ENCODE measurements at places on chromosomes 2 and 18.

GRCh38 chr2:45692566-45692965, 41.1 kb downstream of the PRKCE start:
- no peak for DNase-seq

- no peak for DNase-seq
Measured at GRCh38 chr2:60553495-60554073, at the start of gene BCL11A. TSS of gene BCL11A (minus strand) at chr2:60553654. CDS start at chr2:60553270, 384 bp downstream.

GRCh38 chr2:149383340-149383739, 53.0 kb downstream of the LYPD6 start:
- DNase-seq, result no peak

GRCh38 chr2:194661431-194661830, 995.6 kb upstream of the SLC39A10 start:
- no peak for DNase-seq

- DNase-seq, result no peak
Measured at GRCh38 chr2:16639431-16639830, 26.2 kb downstream of the CYRIA start.

- peak; percentile 94 for DNase-seq
Measured at GRCh38 chr2:64646007-64646880, 7.5 kb downstream of the SERTAD2 start.

DNA sequence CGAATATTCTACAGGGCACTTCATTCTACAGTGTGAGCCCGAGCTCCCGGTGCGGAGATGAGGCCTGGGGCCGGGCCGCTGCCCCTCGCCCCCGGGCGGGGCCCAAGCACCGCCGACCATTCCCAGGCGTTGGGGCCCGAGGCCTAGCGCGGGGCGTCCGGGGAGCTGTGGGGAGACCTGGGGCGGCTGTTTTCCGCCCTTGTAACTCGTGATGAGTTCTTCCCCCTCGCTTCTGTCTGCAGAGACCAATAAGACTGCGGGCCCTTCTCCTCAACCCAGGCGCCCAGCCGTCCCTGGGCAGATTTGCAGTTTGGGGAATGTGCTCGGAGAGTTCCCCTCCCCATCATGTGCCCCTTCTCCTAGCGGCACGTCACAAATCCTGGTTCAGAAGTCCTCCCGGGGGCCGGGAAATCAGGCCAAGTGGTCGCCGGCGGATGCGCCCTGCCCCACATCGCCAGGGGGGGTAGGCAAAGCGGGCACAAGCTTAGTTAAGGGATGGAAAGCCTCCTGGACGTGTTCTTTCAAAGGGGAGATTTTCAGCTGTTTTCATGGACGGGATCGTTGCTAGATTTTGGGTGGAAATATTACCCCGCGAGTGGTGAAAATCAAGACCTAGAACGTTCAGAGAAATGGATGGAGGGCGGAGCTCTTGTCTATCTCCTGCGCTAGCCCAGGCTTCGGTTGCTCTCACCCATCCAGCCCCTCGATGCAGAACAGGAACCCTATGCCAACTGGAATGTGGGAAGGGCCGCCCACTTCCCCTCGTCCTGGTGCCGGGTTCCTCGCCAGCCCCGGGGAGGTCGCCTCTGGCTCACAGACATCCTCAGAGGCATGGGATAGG, 18.8 kb upstream of the HAAO start:
- DNase-seq, result peak; percentile 64

DNA sequence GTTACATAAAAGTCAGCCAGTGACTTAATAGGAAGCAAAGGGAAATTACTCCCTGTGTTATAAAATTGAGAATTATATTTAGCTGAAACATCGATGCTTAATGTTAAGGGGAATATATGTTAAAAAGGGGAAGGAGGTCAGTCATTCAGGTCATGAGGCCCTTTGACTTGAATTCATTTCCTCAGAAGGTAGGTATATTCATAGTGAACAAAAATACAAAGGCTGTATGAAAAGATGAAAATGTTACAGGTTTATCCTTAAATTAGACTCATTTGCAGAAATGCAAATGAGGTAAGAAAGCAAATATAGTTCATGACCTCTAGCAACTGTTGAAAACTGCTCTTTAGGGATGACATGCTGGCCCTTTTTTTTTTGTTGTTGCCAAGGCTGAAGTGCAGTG, 20.8 kb downstream of the MSH6 start:
- no peak for DNase-seq

GRCh38 chr18:22675006-22675405, 257.3 kb upstream of the CTAGE1 start:
- no peak for DNase-seq

- no peak for DNase-seq
Measured at GRCh38 chr2:31726457-31726856, 145.7 kb upstream of the SRD5A2 start.

DNA sequence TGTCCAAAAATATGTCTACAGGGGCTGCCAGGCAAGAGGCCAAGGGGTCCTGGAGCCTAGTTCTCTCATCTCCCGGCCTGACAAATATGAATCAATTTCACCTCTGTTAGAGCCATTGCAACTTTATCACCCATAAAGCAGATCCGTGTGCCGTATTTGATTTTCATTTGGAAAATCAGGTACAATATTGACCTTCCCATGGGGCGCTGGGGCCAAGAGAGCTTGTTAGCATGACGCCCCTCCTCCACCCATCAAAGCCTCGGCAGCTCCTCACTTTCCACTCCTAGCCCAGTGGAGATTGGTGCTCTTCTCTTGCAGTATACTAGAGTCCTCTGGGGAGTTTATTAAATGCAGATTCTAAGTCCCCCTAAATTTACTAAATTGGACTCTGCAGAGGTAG, 96.8 kb downstream of the CAPN13 start:
- DNase-seq, result no peak

DNA sequence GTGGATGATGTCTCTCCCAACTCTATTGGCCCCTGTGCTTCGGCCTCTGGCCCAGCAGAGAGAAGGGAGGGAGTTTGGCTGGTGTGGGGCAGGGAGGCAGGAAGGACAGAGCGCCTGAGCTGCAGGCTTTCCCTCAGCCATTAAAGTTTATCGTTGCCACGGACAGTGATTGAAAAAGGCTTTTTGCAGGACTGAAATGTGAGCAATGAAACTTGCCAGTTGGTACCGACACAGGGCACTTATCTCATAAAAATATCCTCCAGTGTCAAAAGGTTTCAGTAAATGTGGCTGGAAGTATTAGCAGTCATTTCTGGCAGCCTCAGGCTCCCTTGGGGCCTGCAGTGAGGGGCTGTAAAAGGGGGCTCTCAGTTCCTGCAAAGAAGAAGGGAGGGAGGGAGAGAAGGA, 169.2 kb downstream of the GLI2 start:
- no peak for DNase-seq

DNA sequence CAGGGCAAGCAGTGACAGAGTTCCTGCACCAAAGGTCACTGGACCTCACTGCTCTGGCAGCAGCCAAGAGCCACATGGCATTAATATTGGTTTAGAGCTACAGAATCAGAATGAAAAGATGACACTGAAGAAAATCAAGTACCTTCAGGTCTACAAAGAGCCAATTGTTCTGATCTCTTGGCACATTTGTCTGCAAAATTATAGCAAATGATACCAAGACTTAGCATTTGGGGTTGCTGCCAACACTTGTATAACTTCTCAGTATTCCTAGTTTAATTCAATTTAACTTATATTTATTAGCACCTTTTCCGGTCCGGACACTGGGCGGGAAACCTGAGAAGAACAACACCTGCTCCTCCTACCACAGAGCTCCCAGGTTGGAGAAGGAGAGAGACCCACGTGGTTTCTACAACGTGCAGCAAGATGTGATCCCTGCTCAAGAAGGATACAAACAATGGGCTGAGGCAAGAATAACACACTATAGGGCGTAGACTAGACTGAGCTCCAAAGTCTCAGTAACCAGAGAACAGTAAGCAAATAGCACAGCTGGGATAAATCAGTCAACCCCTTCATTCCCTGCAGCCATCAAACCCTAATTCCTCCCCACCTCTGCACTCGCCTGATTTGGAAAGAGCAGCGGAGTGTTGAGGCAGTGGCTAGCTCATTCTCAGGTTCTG, 2.4 kb downstream of the LRRC30 start:
- DNase-seq, result no peak

GRCh38 chr18:5250603-5251002, 44.9 kb downstream of the ZBTB14 start:
- no peak for DNase-seq

DNA sequence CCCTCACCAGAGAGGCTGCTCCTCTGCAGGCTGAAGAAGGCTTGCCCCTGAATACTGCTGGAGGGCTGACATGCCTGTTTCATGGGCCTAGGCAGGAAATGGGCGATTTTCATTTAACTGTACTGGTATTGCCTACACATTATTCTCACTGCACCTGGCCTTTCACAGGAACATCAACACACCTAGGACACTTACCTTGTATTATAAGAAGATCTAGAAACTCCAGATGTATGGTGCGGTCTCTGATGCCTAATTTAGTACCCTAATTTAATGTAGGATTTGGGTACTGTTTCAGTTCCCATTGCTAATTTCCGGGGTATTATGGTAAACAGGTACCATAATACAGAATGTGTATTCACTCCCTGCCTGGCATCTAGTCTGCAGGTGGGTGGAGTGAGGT, 146.0 kb downstream of the MYO1B start:
- no peak for DNase-seq

GRCh38 chr18:39918847-39919246, 2036.2 kb upstream of the PIK3C3 start:
- no peak for DNase-seq

- DNase-seq, result no peak
Measured at GRCh38 chr2:151002959-151003600, 258.6 kb downstream of the RBM43 start.

GRCh38 chr2:84888401-84889276, 7.8 kb upstream of the TRABD2A start:
- peak; percentile 64 for DNase-seq

- DNase-seq, result no peak
Measured at GRCh38 chr18:22168360-22168921, 948 bp upstream of the GATA6 start.

DNA sequence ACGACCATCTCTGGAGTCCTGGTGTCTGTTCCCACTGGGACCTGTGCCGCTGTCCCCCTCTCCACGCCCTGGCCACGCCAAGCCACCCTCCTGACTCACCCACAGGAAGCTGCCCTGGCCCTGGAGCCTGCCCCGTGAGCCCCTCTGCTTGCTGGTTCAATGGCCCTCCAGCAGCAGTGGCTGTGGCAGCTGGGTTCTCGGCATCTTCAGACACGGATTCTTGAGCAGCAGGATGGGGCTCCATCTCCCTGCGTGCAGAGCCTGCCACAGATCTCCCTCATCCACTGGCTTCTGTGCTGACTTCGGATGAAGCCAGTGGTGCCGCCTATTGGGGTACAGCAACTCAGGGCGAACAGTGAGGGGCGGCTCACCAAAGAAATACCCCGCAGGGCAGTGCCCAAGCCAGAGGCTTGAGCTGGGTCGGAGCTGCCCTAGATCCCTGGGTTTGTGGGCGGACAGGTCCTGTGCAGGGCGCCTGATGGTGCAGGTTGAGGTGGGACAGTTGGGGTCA, 14.0 kb downstream of the CAPN10 start:
- no peak for DNase-seq

DNA sequence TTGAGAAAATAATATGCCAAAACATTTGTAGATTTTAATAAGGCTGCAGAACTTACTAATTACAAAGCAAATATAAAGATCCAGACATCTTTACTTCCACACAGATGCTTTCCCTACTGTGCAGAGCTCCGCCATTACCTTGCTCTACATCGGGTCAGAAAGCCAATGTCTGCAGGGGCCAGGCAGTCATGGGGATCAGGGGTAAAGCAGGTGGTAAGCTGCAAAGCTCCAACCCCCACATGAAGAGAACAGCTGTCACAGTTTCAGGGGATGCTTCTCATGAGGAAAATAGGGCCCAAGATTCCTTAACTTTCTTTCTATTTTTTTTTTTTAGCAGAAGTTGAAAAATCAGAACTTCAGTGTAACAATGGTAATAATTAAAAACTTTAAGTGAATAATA, 102.7 kb downstream of the DCC start:
- no peak for DNase-seq

DNA sequence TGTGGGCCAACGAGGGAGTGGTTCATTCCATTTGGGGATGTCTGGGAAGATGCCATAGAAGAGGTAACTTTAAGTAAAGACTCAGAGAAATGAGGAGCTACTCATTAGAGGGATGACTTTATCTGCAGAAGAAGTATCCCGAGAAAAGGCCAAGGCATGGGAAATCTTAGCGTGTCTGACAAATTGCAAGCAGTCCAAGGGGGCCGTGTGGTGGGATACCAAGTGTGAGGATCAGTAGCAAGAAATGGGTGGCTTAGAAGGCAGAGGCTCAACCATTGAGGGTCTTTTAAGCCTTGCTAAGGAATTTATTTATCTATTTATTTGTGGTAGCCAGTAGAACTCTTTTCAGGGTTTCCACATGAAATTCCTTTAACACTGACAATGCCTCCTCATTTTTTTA, 436.4 kb downstream of the RNF144A start:
- DNase-seq, result no peak

- no peak for DNase-seq
Measured at GRCh38 chr2:134261398-134262131, 7.7 kb downstream of the MGAT5 start.

DNA sequence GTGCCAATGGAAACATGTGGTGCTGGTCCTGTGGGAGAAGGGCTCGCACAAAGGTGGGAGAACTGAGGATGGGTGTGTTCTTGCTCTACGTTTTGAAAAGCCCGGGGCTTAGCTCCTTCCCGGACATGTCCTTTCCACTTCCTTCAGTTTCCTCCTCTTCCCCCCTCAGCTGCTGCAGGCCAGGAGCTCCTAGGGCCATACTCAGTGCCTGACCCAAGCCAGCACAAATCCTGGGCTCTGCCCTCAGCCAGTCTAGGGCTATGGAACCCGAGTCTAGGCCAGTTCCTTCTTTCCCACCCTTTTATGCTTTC, 1.4 kb upstream of the SIX2 start:
- DNase-seq, result no peak

GRCh38 chr2:186868344-186868743, 19.4 kb upstream of the ZSWIM2 start:
- DNase-seq, result no peak

GRCh38 chr18:77208964-77209363, 40.7 kb upstream of the GALR1 start:
- peak; percentile 53 for DNase-seq

- no peak for DNase-seq
Measured at GRCh38 chr2:123688231-123688940, 336.7 kb upstream of the CNTNAP5 start.

DNA sequence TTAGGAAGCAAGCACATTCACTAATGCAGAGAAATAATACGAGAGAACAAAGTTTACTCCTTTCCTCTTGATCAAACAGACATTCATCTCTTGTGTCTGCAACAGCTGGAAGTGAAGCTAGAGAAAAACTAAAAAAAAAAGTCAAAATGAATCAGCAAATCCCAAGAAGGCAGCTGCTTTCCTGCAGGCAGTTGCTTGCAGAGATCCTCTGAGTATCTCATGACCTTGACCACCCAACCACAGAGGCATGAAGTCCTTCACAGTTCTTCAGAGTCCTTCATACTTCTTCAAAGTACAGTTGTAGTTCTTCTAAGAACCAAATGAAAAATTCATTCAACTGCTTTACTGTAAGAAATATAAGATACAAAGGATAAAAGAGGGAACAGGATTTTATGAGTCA, 97.2 kb upstream of the ACVR1C start:
- no peak for DNase-seq

GRCh38 chr2:237497009-237497837, 10.2 kb downstream of the MLPH start:
- DNase-seq, result no peak

Measured in CD4-positive, alpha-beta T cell treated with Interleukin-17A for 4 hours (primary cell).